ENCODE measurements at places on chromosomes 12 and 14.

DNA sequence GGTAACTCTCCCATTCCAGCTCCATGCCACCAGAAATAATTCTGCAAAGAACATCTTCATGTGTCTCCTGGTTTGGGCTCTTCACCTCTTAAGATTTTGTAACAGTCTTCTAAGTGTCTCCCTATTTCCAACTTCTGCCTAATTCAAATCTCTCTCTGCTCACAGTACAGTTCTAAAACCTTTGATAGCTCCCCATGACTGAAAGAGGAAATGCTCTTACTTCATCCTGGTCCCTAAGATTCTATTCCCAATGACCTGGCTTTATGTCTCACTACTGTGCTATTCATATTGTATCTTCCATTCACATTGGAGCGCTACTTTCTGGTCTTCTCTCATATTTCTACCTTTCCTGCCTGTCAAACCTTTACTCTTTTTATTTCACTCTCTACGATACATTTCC, 1.6 kb downstream of the AMN1 start:
- DNase-seq, result no peak

- DNase-seq, result no peak
Observed at GRCh38 chr12:126903027-126903876, 1363.7 kb upstream of the TMEM132C start.

DNA sequence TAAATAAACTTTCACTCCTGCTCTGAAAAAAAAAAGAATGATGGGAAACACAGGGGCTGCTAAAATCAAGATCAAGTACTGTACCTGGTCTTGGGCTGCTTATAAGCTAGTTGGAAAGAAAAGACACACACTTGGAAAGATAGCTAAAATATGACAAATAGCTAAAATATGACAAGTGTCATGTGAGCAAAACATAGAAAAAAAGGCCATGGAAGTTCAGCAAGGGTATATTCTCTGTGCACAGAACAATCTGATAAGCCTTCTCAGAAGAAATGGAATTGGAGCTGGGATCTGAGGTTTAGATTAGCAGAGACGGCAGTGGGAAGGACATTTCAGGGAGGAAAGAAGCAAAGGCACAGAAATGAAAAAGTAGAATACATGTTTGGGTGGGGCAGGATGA, 126.2 kb upstream of the PMCH start:
- no peak for DNase-seq

DNA sequence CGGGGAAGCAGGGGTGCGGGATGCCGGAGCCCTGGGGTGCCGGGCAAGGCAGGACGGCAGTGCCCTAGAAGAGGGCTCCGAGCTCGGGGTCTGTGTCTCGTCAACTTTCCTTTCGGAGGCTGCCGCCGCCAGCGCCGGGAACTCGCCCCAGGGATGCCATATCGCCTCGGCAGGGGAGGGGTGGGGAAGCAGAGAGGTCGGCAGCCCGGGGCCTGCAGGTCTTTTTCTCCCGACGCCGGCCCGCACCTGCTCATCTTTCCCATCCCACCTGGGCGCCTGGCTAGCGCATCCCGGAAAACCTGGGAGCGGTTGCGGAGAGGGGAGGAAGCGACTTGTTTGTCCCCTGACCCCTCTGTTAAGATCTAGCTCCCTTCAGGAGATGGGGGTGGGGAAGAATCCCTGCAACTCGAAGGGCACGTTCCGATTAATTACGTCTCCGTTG, 547 bp downstream of the CNTN1 start:
- no peak for DNase-seq

DNA sequence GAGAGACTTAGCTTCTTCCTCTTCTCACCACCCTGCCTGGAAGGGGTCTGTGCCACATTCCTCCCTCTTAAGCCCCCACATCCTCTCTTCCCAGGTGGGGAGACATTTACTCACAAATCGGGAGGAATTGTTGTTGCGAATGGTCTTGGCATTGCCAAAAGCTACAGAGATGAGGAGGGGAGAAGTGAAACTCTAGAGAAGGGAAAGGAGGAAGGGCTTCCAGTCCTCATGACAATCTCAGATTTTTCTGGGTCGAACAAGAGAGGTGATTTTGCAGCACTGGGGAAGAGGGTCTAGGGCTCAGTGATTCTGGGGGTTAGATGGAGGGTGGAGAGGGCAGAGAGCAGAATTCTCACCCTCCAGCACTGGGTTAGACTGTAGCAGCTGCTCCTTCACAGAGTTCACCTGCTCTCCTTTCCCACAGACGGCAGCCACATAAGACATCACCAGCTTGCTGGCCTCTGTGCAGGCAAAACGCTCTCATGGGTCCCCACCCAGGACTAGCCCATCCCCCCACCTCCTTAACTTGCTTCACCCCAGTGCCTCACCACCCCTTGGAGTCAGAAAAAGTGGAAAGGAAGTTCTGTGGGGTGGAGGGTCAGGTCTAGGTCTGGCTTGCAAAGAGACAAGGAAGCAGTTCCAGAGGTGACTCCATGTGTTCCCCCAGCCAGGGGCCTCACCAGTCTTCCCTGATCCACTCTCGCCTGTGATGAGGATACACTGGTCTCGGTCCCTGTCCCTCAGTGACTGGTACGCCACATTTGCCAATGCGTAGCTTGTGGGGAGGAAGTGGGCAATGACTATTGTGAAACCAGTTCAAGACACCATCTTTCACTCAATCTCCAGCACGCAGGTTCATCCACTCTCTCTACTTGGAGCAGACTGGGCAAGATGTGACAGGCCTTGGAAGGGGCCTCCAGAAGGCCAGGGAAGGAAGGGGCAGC, 2.7 kb downstream of the MYO1A start:
- DNase-seq, result no peak

GRCh38 chr14:84401631-84402030, 1128.3 kb upstream of the FLRT2 start:
- no peak for DNase-seq

- DNase-seq, result no peak
Observed at GRCh38 chr12:31221551-31221945, 104.4 kb downstream of the SINHCAF start.

DNA sequence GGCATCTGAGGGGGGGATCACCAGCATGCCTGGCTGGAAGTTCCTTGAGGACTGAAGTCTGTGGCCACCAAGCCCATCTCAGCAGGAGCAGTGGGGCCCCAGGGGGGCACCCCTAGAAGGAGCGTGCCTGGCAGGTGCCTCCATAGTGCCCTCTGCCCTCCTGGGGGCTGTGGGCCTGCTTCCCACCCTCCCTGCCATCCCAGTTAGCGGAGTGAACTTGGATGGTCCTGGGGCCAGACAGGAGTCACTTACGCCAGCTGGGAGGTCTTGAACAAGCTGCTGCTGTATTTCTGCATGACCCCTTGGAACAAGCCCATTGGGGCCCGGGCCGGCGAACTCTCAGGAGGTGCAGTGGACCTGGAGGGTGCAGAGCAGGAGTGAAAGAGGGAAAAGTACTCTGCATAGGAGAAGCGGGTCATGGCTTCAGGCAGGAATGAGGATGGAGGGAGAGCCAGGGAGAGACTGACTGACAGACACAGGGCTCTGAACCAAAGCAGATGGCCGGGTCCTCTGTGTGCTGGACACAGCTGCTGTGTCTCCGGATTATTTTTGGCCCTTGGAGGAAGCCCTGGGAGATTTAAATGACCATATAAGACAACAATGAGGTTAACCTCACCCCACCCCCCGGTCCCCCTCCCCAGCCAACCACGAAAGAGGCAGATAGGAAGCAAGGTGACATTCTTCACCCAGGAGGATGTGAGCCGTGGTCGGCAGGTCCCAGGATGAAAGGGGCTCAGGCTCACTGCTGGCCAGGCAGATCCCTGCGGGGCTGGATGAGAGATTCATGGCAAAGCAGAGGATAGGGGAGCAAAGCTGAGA, 19.6 kb downstream of the ASB2 start:
- DNase-seq, result no peak

GRCh38 chr12:93325855-93326254, 51.9 kb upstream of the NUDT4 start:
- no peak for DNase-seq

- DNase-seq, result no peak
Observed at GRCh38 chr12:110109037-110109836, 14.9 kb upstream of the IFT81 start.

GRCh38 chr12:51874000-51874399, 13.9 kb upstream of the ANKRD33 start:
- no peak for DNase-seq

DNA sequence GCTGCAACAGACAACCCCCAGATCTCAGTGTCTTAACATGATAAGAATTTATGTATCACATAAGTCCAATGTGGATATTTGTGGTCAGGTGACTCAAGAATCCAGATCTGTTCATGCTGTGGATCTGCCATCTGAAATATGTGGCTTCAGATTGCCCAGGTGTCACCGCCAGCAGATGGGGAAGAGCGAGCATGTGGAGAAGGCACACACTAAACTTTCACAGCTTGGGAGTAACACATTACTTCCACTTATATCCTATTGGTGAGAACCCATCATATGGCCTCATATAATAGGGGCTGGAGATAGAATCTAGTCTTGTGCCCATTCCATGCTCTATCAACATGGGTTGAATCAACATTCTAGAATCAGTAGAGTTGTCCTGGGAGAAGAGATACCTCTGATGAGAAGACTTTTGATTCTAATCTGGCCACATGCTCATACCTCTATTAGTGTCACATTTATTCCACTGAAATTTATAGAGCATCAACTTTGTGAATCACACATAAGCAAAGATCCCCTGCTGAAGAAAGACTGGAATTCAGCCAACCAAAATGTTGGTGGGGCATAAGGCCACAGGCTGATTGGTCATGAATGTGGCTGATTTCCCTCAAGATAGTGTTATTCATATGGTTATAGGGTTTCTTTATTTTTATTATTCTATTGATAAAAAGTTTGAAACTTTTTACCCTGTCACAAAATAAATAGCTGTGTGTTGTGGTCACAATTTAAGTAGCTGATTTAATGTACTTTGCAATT, 6.0 kb upstream of the CALCOCO1 start:
- no peak for DNase-seq

DNA sequence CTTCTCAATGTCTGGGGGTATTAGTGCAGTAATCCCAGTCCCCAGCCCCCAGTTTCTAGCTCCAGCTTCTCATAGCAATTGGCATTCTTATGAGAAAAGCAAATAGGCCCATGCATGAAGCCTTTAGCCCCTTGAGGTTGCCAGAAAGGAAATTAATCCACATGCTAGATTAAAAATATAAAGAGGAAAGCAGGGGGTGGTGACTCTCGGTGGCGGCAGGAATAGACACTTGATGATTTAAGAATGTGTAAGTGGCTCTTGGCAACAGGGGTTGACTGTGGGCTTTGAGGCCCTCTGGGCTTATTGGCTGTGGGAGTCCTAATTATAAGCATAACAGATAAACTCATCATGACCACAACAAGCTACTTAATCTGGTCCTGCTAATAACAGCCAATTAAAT, 1367.3 kb upstream of the FLRT2 start:
- no peak for DNase-seq

- DNase-seq, result no peak
Observed at GRCh38 chr14:70641548-70642302, at the start of gene TTC9. TSS of gene TTC9 (plus strand) at chr14:70641916. CDS start at chr14:70642130, 214 bp downstream.

- no peak for DNase-seq
Observed at GRCh38 chr14:63745858-63746425, 18.1 kb upstream of the SGPP1 start.

- DNase-seq, result no peak
Observed at GRCh38 chr14:21846227-21846885, 172.7 kb upstream of the OR4E1 start.

DNA sequence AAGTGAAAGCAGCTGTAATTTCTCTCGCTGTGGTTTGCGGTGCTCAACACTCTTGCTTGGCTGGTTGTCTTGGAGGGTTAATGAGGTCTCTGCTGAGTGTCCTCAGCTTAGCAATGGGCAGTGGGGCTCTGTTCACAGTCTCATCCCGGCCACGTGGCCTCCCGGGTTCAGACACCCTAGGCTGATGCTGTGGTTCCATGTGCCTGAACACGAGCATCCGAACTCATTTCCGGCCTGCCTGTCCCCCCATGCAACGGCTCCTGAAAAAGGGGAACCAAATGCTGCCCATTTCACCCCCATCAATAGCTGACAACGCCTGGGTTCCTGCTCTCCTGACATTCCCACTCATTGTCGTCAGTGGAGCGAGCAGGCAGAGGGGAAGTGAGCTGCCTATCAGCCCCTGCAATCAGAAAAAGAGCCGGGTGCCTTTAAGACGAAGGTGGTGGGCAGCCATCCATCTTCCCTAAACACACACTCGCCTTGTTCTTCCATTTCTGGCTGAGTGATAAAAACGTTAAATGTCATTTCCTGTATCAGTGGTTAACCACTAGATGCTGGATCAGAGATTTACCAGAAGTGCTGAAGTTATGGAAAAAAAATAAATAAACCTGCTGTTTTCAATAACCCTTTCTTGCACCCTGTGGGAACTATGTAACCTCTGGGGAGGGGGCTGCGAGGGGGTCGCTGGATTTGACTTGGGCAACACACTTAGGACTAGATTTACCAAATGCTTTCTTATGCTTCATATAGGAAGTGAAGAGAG, 60.3 kb upstream of the BCL2L14 start:
- peak; percentile 93 for DNase-seq

GRCh38 chr14:74571441-74571841, 40.6 kb downstream of the LTBP2 start:
- no peak for DNase-seq

DNA sequence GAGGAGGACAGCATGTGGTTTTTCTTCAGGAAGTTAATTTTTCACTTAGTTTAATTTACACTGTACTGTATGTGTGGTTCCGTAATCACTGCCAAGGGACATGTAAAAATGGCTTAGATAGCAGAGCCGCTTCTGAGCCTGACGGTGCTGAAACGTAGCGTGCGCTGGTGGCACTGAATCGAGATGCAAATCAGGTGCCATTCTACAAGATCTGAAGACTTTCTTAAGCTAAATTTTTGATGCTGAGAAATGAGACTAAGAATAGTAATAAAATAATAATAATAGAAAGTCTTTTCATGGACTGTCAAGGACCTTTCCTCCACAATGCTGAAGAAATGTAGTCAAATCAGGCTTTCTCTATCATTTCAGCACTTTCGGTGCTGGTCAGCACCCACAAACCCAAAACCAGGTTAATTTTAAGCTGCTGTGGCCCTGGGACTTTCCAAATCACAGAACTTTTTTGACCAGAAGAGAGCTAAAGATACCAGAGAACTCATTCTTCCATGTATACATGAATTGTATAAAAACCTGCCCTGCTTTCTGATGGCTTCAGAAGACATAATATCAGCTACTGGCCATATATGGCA, 183.3 kb upstream of the LMO3 start:
- no peak for DNase-seq

GRCh38 chr12:111089616-111090015, 169.2 kb upstream of the MYL2 start:
- DNase-seq, result no peak
